ENCODE measurements at places on chromosomes 3 and 15.

GRCh38 chr15:50773389-50773788 lies 7.9 kb upstream of the SPPL2A start:
- no peak for DNase-seq

DNA sequence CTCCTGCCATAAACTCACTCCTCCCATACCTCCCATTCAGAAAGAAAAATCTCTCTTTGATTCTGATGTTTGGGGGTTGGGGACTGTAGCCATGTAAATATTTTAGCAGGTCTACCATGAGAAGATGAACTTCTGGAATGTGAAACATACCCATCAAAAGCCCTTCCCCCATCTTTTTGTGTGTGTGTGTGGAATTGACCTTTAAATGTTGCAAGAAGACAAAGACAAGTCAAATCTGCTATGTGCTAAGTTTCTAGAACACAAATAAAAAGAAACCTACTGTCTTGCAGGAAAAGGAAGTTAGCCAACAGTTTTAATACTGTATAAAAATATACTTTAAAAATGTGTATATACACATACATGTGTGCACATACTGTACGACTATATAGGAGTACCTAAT lies 29.7 kb upstream of the USP50 start:
- DNase-seq: no peak

DNA sequence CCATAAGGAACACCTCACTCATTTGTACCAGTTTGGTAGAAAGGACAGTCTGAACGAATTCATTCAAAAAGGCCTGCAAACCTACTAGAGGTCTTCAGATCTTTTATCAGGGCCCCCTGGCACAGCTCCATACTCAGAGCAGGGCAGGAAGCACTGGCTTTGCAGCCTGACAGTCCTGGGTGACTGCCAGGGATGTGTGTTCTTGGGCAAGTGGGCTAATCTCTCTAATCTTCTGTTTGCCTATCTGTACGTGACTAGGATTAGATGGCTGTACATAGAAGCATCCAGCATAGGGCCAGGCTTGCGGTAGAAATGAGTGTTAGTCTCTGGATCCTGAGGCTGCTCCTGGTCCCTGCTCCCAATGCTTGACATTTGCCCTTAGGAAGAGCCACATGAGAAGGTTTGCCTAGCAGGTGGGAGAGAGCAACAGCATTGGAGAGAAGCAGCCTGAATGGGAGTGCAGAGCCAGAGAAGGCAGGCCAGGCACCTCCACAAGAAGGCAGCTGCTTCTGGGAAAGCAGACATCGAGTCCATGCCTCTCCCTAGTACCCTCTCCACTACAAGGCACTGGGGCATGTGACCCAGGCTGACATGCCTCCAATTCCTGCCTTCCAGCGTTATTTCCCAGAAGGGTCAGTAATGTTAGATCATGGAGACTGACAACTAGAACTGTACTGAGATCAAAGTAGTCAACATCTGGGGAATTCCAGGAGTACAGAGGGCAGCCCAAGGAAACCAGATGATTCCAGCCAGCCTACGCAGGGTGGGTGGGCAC lies 1.0 kb upstream of the CXCR6 start:
- DNase-seq: no peak

DNA sequence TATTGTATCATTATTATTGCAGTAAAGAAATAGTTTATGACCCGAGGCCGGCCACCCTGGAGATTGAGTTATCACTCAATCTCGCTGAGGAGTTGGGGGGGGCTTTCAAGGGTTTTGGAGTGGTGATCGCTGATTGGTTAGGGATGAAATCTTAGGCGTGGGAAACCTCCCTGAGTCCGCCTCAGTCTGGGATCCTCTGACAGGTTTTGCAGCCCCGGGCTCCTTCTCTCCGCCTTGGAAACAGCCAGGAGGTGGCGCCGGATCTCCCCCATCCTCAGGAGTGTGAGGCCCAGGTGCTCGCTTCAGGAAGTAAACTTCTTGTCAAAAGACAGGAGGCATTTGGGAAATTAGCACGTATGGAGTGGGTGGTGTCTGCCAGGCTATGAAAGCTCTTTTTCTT lies 41.1 kb upstream of the SEC61A1 start:
- peak; percentile 58 for DNase-seq

GRCh38 chr3:117719316-117719926 lies 1009.8 kb downstream of the TUSC7 start:
- no peak for DNase-seq

- DNase-seq: no peak
These were observed 96.2 kb downstream of the ABI3BP start for GRCh38 chr3:100896994-100897393.

DNA sequence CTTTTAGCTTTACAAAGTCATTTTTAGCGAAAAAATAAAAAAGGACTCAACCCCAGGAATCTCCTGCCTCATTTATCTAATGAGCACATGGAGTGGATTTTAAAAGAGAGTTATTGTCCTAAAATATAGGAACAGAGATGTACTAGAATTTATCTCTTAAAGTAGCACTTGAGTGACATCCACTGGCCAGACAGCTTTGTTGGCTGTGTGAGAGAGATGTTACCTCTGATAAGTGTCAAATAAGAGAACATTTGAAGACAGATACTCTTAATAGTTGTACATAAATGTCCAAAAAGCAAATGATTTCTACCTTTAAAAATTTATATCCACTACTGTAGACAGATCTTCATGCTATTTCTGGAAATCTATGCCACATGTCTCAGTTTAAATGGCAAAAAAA lies 12.3 kb upstream of the MFSD1 start:
- no peak for DNase-seq

DNA sequence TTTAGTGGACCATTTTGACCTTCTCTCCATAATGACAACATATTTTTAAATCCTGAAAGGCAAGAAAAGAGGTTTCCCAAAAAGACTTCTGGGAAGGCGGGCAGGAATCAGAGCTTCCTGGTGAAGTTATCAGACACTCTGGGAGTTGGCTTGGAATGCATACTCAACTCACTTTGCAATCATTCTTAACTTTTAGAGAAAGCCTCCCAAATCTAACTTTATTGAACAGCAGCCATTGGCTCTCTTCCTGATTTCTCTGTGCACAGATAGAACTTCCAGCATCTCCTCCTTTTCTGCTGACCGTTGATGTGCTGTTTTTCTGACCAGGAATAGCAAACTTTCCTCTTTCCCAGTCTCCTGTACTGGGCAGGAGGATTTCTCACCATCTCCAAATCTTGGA lies 44.6 kb downstream of the PLCL2 start:
- no peak for DNase-seq

- no peak for DNase-seq
These were observed 7.2 kb upstream of the ENTPD3 start for GRCh38 chr3:40379674-40380306.

DNA sequence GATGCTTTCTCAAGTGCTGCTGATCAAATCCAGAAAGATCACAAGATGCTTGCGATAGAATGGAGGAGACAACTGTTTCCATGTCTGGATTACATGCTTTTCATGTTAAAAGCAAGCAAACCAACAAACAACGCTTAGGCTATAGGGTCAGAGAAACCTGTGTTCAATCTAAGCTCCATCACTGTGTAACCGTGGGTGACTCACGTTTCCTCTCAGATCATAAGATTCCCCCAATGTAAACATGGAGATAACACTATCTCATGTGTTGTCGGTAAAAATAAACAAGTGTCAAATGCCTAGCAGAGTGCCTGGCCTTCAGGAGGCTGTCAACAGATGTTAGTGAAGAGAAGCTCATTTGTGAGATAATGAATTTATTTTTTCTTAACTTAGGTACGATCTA lies 907.8 kb downstream of the NTRK3 start:
- no peak for DNase-seq

GRCh38 chr3:124424396-124424795 lies 305.9 kb upstream of the UMPS start:
- DNase-seq: no peak

GRCh38 chr3:103906304-103906703 lies 1460.4 kb upstream of the ALCAM start:
- no peak for DNase-seq

- DNase-seq: no peak
These were observed 27.4 kb upstream of the SLCO2A1 start for GRCh38 chr3:134057006-134057653.

DNA sequence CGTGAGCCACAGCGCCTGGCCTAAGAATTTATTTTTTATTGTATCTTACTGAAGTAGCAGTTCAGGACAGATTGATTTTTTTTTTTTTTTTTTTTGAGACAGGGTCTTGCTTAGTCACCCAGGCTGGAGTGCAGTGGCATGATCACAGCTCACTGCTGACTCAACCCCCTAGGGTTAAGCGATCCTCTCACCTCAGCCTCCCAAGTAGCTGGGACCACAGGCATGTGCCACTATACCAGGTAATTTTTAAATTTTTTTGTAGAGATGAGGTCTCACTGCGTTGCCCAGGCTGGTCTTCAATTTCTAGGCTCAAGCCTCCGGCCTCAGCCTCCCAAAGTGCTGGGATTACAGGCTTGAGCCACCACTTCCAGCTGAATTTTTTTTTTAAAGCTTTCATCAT lies 99.8 kb upstream of the HERC1 start:
- peak; percentile 23 for DNase-seq

DNA sequence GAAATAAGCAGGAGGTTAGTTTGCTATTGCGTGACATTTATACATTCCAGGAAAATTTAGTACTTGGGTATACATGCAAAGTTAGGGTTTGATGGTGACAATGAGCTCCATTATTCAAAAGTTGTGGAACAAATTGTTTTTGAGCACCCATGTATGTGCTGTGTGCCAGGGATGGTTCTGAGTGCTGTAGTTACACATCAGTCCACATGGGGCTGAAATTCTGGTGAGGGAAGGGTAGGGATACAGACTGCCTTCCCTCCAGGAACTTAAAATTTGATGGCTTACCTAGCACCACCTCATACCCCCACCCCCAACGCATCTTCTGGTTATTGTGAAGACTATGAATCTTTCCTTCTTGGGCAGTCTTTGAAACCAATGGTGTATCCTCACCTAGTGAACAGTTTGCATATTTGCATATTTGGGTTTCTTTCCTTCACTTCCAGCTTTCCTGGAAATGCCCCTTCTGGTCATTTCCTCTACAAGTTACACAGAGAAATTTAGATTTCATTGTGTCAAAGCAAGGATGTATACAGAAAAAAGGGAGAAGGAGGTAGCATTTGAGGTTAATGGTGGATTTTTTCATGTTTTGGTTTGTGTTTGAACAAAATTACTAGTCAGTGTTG lies 222.0 kb upstream of the IL12A start:
- no peak for DNase-seq

GRCh38 chr3:13134166-13134878 lies 61.1 kb upstream of the IQSEC1 start:
- no peak for DNase-seq

- DNase-seq: no peak
These were observed 37.0 kb downstream of the FRMD5 start for GRCh38 chr15:44158111-44158510.

GRCh38 chr15:85961821-85962220 lies 117.8 kb upstream of the AGBL1 start:
- no peak for DNase-seq

DNA sequence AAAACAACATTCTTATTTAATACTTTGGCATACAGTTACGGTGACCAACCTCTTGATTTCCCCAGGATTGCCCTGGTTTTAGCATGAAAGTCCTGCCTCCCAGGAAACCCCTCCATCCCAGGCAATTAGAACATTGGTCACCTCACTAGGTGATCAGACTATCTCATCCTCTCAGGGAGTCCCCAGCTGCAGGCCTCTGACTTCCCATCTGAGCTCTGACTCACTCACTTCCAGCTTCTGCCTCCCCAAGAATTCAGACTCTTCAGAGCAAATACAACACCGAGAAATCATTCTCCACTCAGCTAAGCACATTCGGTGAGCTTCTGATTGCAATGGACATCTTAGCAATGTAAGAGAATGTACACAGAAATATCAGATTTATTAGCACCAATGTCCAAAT lies 92.4 kb upstream of the HES1 start:
- no peak for DNase-seq

DNA sequence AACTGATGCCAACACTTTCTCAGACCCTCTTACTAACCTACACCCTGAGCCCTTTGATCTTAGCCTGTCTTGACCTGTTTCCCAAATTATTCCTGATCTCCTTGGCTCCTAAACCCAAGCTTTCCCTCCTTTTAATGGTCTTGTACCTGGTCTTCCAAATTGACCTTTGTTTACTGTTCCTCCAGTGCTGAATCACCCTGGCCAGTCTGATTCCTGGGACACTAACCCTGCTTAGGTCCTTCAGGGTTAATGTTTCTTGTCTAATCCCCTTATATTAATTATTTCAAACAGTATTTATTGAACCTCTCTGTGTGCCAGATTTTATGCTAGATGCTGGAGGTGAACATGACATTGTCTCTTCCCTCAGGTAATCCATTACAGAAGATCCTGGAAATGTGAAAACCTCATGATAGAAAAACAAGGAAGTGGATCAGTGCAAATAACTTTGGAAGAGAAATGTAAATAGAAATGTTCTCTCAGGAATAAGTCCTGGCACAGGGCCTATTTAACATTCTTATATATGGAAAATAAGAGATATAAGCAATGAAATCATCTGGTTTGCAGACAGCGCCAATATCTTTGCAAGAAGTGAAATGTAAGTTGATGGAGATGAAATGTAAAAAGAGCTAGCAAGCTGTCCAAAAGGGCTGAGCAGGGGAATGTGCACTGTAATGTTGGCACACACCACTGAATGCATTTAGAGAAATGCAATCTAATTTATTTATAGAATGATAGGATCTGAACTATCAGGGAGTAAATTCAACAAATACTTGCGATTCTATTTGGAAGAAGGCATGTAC lies 20.7 kb downstream of the HGD start:
- no peak for DNase-seq

GRCh38 chr3:154178172-154178571 lies 57.0 kb downstream of the ARHGEF26 start:
- DNase-seq: no peak

DNA sequence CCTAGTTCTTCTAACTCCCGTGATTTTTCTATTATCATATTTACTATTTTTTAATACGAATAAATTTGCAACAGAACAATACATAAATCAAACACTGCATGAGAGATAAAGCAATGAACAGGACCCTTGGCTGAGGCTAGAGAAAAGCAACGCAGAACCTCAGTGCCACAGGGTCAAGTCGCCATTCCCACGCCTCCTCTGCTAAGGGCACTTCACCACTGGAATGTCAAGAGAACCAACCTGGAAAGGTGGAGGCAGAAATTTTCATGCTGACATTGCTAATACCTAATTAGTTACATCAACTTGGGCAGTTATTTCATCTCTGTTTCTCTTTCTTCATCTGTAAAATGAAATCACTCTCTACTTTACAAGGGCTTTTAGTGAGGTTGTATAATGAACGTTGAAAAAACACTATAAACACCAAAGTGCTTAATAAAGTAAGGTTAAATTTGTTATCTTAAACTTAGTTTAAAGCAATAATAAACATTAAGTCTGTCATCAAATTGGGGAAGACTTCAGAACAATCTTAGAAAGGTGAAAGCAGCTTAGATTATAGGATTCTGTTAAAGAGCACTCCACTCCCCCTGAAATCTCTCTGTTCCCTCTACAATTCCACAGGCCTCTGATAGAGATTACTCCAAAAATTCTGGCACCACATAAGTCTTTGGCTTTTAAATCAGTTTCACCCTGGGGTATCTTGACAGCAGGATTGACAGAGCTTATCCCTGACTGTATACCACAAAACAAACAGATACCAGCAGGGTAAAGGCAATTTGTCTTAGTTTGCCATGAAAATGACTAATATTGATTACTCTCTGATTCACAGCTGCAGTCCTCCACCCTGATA lies 41.9 kb downstream of the PLCH1 start:
- no peak for DNase-seq

- DNase-seq: no peak
These were observed 12.9 kb downstream of the CRABP1 start for GRCh38 chr15:78353093-78353492.

GRCh38 chr3:72278349-72279067 lies 493.6 kb upstream of the PROK2 start:
- DNase-seq: no peak

- DNase-seq: no peak
These were observed 647.1 kb downstream of the NTRK3 start for GRCh38 chr15:87609474-87609873.
